ENCODE measurements at places on chromosomes 5 and 9. TPM values are rescaled to one million over a fixed set of nuclear protein-coding genes. Genes with fewer than 3 reads are reported as not detected.

Gene AGXT2
- total RNA-seq = not detected

Gene IL7R
- total RNA-seq = 0.65 TPM

Gene TAF11L10
- total RNA-seq = not detected

Gene MPDZ
- 126 TPM for total RNA-seq

Gene NUDCD2
- 4.8 TPM for total RNA-seq

Gene POLR3G
- total RNA-seq = 2.3 TPM

Gene SLC2A6
- total RNA-seq = 13.2 TPM

Gene CDX1
- total RNA-seq = under 0.01 TPM

Gene RFK
- 50.7 TPM for total RNA-seq

Gene PCA3
- 0.11 TPM for total RNA-seq

Gene FOXI1
- total RNA-seq = not detected

Gene GAPT
- total RNA-seq = not detected

Gene NAIP
- total RNA-seq = 3.3 TPM

Gene C9
- 0.11 TPM for total RNA-seq

Gene PCDHB13
- total RNA-seq = 1.1 TPM

Gene NR6A1
- 1.3 TPM for total RNA-seq

Gene SPARC
- total RNA-seq = 676 TPM

Gene ARHGEF39
- total RNA-seq = 0.17 TPM

Gene BAAT
- total RNA-seq = not detected

Gene MARCHF3
- 109 TPM for total RNA-seq

Gene CENPH
- total RNA-seq = 2.9 TPM

Gene IGFBPL1
- total RNA-seq = not detected

Gene NMUR2
- total RNA-seq = not detected

Gene NR2F1-AS1
- 31.0 TPM for total RNA-seq

Gene FBLL1
- 0.98 TPM for total RNA-seq

Gene SLC26A2
- total RNA-seq = 21.1 TPM

Gene UBTD2
- 24.3 TPM for total RNA-seq

Gene TCF7
- 0.11 TPM for total RNA-seq

Gene HDHD3
- 8.1 TPM for total RNA-seq

Gene EPB41L4A
- 39.6 TPM for total RNA-seq

Gene PCDHGA5
- 0.43 TPM for total RNA-seq

Gene ARRDC1
- 23.4 TPM for total RNA-seq

Gene MRPS30
- total RNA-seq = 38.5 TPM

Gene GPR151
- not detected for total RNA-seq

Gene ANKRD31
- under 0.01 TPM for total RNA-seq

Gene PCDHB16
- total RNA-seq = 0.69 TPM

Gene SLC6A3
- not detected for total RNA-seq

Gene DNAJA1
- total RNA-seq = 97.5 TPM

Gene CDH12
- not detected for total RNA-seq
